ENCODE measurements at places on chromosomes 13 and 19.

GRCh38 chr13:113863524-113864272 is at the start of gene GAS6:
TSS of gene GAS6 (minus strand) at chr13:113864076. CDS start at chr13:113863920, 156 bp downstream.
- no peak for DNase-seq

- no peak for DNase-seq
Observed at GRCh38 chr13:103130146-103130545, 63.9 kb upstream of the SLC10A2 start.

DNA sequence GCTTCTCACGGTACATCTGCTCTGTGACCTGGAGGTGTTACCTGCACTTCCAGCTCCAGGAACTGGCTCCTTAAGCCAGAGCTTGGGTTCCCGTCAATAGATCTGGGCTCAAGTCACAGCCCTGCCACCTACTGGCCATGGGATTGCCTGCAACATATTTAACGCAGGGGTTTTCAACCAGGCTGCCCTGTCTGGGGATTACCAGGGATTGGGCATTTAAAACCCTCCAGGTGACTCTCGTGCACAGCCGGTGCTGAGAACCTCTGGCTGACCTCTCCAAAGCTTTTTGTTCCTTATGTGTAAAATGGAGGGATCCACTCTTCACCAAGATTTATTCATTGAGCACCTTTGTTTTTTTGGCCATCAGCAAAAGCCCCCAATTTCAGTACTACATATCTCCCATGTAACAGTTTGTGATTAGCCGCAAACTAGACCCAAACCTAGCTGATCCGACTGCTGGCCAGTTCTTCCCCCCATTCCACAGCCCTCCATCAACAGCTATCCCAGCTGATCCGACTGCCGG is 76.6 kb upstream of the STK24 start:
- DNase-seq = no peak

DNA sequence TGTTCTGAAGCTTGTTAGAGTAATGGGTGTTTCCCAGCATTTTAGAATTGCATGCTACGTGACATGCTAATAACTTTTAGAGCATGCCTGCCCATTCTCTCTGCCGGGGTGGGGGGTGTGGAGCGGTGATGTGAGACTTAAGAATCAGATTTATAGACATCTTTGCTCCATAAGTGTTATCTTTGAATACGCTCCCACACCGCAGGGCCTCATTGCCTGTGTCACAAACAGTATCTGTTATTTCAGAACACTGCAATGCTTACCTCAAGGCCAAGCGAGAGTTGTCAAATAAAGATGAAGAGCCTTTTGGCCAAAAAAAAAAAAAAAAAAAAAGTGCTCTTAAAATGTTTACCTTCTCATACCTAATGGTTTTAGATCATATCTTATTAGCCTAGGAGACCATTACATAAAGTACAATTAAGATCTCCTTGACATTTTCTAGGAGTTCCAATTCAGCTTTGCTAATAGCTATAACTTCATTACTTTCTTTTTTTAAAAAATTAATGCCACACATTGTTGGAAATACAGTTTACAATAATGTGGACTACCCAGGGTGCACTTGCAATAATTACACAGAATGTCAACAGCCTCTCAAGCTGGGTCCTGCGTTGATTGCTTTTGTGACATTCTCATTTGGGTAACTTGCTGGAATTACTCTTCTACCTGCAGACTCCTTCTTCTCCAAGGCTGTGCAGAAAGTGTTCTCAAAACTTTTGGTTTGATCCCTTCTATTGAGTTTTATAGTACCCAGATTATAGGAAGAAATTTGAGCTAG is 525.3 kb downstream of the KLF12 start:
- DNase-seq = no peak

- no peak for DNase-seq
Observed at GRCh38 chr13:51981355-51981754, 29.9 kb downstream of the ATP7B start.

GRCh38 chr13:43877766-43878165 is 1.8 kb downstream of the CCDC122 start:
- DNase-seq = no peak

- no peak for DNase-seq
Observed at GRCh38 chr19:38183251-38183897, 40.6 kb downstream of the DPF1 start.

DNA sequence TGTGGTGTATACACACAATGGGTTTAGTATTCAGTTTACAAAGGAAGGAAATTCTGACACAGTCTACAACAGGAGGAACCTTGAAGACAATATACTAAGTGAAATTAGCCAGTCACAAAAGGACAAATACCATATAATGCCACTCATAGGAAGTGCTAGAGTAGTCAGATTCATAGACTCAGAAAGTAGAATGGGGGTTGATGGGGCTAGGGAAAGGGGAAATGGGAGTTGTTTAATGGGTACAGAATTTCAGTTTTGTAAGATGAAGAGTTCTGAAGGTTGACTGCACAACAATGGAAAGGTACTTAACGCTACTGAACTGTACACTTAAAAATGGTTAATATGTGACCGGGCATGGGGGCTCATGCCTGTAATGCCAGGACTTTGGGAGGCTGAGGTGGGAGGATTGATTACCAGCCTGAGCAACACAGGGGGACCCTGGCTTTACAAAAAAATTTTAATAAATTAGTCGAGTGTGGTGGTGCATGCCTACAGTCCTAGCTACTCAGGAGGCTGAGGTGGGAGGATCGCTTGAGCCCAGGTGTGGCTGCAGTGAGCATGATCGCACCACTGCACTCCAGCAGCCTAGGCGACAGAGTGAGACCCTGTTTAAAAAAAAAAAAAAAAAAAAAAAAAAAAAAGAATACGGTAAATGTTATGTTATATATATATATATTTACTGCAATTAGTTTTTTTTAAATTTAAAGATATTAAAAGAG is 45.0 kb downstream of the SLC15A1 start:
- no peak for DNase-seq
